Fibroblast of lung (primary cell): ENCODE measurements at places on chromosomes 1 and 21. TPM values are rescaled to one million over a fixed set of nuclear protein-coding genes. Genes with fewer than 3 reads are reported as not detected.

The CCDC185 gene
- total RNA-seq = not detected in 2 replicates

GRCh38 chr21:42049578-42050430 is 21.3 kb upstream of the UMODL1 start:
- H3K36me3 ChIP-seq = no peaks in the 10 kb centered on the region
- H3K4me3 ChIP-seq = no peak overlapping the region
- H3K27ac ChIP-seq = no peak overlapping the region
- H3K4me1 ChIP-seq = peaks cover 16% of the 10 kb centered on the region

DNA sequence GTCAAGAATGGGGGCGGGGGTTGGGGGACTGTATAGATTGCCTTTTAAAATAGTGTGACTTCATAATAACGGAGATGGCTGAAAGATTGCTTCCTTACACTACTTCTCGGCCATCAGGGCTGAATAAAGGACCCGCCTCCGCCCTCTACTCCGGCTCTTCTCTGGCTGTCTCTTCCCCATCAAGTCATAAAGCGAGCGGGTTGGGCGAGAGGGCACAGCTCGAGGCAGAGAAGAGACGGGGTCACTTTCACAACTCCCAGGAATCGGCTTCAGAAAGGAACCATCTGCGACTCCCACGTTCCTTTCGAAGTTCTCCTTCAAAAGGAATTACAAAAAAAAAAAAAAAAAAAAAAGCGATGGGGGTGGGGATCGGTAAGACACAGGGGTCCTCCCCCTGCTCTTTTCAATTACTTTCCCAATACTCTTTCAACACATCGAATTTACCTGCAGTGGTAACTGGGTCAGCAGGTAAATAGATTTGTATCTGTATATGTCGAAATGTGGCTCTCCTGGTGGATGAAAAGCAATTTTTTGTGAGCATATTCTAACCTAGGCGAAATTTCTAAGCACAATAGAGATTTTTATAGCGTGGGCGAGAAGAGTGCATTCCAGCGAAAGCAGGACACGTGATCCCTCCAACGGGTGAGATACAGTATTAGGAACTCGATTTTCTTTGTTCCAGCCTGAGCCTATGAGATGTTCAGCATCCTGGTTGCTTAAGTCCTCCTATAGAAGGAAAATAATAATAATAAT is 2.0 kb downstream of the LRRC7 start:
- H3K27me3 ChIP-seq = peaks cover 19% of the 10 kb centered on the region
- no peak overlapping the region for H3K27ac ChIP-seq
- DNase-seq = peak; percentile 43

The C4BPA gene
- total RNA-seq = not detected in 2 replicates

The TIAM1 gene
- total RNA-seq = under 0.01 and 0.51 TPM in 2 replicates

- no peaks in the 10 kb centered on the region for H3K36me3 ChIP-seq
- no peak overlapping the region for H3K4me3 ChIP-seq
- H3K27me3 ChIP-seq = no peaks in the 10 kb centered on the region
- H3K27ac ChIP-seq = no peak overlapping the region
- no peak for DNase-seq
- H3K4me1 ChIP-seq = no peaks in the 10 kb centered on the region
Measured at GRCh38 chr1:58183286-58183685, 363.2 kb downstream of the OMA1 start.

GRCh38 chr1:28097100-28097472 is 8.7 kb upstream of the EYA3 start:
- no peaks in the 10 kb centered on the region for H3K36me3 ChIP-seq
- no peaks in the 10 kb centered on the region for H3K27me3 ChIP-seq
- no peak for DNase-seq
- H3K4me3 ChIP-seq = no peak overlapping the region
- no peak overlapping the region for H3K27ac ChIP-seq

- peak overlapping the region; percentile 75 for H3K27ac ChIP-seq
- H3K4me3 ChIP-seq = peak overlapping the region; percentile 42
- H3K27me3 ChIP-seq = no peaks in the 10 kb centered on the region
- H3K36me3 ChIP-seq = no peaks in the 10 kb centered on the region
- H3K4me1 ChIP-seq = peaks cover 17% of the 10 kb centered on the region
Measured at GRCh38 chr1:39104158-39105060, 78.3 kb downstream of the NDUFS5 start.

DNA sequence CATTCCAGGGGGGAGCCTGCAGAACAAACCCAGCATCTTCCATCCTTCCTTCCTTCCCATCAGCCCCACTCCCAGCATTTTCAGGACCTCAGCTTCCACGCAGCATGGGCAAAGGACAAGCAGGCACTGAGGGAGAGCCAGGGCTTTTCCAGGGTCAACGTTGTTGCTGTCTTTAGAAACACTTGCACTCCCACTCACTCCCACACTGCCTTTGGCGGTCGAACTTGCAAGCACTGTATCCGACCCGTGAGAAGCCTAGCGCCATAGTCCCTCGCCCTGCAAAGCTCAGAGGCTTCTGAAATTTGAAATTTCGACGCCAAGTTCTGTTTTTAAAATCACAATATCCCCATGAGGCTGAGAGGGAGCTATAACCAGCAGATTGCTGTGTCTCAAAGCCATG is 47.4 kb downstream of the KCNAB2 start:
- H3K36me3 ChIP-seq = no peaks in the 10 kb centered on the region
- H3K27me3 ChIP-seq = no peaks in the 10 kb centered on the region
- DNase-seq = no peak
- H3K4me3 ChIP-seq = no peak overlapping the region
- no peak overlapping the region for H3K27ac ChIP-seq

The KRTAP11-1 gene
- total RNA-seq = not detected in 2 replicates
